ENCODE measurements at places on chromosomes 7 and 10.
A peak's percentile ranks its signal among the peaks of the same experiment; 100 is the strongest.

DNA sequence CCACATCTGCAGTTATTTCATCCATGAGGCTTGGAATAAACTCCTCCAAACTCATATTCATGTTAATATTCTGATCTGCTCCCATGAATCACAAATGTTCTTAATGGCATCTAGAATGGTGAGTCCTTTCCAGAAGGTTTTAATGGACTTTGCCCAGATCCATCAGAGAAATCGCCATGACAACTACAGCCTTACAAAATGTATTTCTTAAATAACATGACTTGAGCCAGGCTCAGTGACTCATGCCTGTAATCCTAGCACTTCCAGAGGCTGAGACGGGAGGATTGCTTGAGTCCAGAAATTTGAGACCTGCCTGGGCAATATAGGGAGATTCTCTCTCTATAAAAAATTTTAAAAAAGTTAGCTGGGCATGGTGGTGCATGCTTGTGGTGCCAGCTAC is 102.1 kb upstream of the TMEM168 start:
- no peak for DNase-seq

- DNase-seq = no peak
Observed at GRCh38 chr7:139675127-139676125, 102.4 kb downstream of the HIPK2 start.

DNA sequence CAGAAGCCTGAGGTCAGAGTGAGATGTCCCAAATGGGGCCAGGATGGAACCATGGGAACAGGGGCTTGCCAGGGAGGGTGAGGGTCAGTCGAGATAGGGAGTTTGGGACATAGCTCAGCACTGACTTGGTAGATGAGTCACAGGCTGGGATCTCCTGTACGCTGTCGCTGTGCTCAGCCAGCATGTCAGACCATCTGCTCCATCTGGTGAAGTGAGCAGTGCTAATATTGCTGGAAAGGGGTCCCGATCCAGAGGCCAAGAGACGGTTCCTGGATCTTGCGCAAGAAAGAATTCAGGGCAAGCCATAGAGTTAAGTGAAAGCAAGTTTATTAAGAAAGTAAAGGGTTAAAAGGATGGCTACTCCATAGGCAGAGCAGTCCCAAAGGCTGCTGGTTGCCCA is 505.6 kb downstream of the GALNT17 start:
- DNase-seq = no peak

- peak; percentile 43 for DNase-seq
Observed at GRCh38 chr10:118568327-118568848, 27.1 kb downstream of the PRLHR start.

DNA sequence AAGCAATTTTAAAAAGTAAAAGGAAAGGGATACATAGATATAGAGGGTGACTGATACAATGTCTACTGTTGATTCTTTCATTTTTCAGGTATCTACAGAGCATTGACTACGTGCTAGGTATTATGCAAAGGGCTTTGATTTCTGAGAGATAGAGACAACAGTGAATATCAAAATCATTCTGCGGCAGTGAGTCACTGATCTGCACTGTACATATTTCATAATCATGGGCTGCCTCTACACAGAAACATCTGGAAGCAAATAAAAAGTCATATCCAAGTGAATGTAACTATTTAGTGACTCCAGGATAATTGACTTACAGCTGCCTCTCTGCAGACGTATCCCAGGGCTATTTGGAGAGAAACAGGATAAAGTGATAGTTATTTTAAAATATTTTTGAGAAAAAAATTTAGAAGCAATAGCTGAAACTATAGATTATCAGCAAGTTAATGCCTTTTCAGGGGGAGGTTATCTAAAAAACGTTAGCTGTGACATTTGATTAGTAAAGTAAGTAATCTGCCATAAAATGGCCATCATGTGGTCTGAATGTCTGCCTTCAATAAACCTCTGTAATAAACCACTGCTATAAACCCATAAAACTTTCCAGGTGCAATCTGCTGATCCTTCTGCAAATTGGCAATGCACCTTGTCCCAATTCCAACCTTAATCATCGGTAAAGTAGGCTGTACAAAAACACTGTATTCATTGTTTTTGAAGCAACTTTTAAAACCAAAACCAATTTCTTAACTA is 43.7 kb downstream of the CPXM2 start:
- no peak for DNase-seq

DNA sequence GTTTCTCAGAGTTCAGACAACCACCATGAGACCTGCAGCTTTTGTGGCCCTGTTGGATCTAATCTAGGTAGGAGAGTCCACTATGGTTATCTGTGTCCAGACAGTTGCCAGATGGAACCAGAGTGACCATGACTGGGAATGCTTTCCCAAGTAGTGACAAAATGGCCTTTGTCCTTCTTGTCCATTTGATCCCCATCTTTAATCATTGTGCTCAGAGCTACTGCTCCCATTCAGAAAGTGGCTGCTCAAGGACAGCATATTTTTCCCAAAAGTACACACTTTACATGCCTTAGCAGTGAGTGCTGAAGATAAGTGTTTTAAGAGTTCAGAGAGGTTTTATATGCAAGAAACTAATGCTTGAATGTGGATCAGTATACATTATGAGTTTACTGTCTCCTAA is 5.4 kb upstream of the ACSM6 start:
- DNase-seq = no peak

DNA sequence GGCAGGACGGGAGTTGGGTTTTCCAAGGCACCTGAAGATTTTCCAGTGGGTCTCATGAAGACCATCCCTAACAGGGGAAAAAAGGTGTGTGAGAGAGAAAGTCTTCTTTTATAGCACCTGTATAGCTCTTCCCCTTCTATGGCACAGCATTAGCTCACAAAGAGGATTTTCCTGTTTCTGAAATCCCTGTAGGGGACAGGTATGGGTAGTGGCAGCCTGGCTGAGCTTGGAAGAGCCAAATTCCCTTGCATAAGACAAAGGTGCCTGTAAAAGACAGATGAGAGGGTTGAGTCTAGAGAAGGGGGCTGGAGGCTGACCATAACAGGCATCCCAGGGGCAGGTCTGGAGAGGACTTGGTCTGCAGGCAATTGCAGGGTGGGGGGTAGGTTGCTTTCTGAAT is 63.7 kb downstream of the COL13A1 start:
- no peak for DNase-seq

DNA sequence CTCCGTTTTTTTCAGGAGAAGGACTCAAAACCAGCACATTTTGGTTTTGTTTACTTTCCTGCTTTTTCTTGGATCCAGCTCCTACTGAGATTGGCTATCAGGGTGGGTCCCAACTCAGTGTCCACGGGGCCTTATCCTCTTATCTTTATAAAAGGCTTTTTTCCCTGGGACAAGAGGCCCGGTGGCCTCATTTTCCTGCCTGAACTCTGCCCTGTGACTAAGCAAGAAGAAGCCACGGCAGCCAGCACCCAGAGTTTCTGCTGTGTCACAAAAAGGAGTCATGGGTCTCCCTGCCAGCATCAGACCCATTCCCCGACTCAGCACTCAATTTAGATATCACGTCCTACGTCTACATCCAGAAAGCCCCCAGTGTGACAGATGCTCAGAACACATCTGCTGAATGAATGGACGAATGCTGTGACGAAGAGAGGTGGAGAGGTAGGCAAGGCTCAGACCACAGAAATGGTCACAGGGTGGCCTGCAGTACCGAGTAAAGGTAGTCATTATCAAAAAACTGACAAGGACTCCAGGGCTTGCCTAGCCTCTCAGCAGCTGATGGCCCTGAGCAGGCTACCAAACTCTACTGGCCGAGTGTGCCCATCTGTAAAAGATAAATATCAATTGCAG is 16.7 kb downstream of the DLG5 start:
- DNase-seq = no peak

GRCh38 chr10:93595378-93596161 is 5.5 kb downstream of the RBP4 start:
- no peak for DNase-seq

- no peak for DNase-seq
Observed at GRCh38 chr10:98920807-98921206, 314.8 kb downstream of the HPSE2 start.

GRCh38 chr10:106900016-106900652 is 264.4 kb downstream of the SORCS1 start:
- DNase-seq = no peak

DNA sequence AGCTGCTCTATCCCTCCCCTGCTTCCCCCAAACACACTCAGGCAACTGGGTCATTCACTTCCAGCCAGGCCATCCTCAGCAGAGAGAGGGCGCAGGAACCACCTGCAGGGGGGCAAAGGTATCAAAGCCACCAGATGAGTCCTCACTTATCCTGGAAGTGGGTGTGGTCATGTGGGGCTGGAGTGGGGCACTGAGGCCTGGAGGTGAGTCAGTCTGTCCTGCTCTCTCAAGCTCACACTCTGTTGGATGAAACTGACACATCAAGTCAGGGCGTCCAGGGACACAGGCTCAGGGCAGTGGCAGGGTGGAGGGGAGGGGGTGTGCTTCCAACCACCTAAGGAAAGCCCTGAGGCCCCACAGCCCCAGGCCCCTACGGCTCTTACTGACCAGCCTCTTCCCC is 8.0 kb upstream of the ELFN1 start:
- DNase-seq = peak; percentile 4

GRCh38 chr7:113945018-113945938 is 26.5 kb upstream of the PPP1R3A start:
- DNase-seq = no peak

- no peak for DNase-seq
Observed at GRCh38 chr10:843703-844102, 87.8 kb downstream of the LARP4B start.

- no peak for DNase-seq
Observed at GRCh38 chr10:97724341-97724941, 10.9 kb downstream of the MARVELD1 start.

DNA sequence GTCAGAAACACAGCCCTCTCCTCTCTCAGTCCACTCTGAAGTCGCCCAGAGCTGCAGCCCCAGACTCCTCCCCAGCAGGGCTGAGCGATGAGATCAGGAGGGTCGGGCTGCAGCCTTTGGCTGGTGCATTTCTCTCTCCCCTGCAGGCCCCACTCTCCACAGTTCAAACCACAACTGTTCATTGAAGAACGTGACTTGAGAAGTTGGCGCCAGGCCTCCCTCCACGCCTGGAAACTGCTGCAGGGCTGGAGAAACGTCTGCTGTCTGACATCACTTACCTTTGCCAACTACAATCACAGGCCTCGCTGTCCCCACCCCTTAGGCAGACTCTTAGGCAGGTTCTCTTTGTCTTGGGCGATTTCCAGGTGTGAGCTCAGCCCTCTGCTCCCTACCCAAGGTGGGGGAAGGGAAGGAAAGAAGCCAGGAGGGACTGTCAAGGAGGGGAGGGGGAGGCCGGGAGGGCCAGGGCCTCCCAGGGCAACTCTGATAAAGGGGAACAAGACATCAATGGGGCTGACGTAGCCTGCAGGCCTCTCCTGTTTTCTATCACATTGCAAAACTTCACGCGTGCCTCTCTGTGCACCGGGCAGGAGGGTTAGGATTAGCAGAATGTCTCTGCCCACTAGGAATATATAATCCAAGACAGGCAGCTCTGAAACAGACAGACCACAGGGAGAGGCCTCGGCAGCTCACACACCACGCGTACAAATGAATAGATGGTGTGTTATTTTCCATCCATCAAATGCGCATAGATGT is 32.7 kb downstream of the CALML5 start:
- no peak for DNase-seq

DNA sequence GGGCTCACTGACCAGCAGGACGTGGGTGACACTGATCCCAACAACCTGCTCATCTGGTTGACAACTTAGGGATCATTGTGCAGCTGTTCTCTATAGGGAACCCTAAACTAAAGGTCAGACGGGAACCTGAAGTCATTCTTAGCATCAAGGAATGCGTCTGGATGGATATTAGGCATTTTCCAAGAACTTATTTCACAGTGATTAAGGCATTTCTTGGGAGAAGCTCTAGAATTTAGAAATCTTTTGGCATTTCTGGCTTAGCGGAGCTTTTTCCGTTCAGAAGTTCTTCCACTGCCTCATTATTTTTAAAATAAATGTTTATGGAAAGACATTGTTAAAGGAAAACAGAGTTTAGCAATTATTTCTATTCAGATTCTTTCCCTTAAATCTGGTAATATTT is 303.3 kb upstream of the IGFBP3 start:
- no peak for DNase-seq

GRCh38 chr10:102196893-102197292 is 29.2 kb upstream of the ELOVL3 start:
- DNase-seq = no peak

DNA sequence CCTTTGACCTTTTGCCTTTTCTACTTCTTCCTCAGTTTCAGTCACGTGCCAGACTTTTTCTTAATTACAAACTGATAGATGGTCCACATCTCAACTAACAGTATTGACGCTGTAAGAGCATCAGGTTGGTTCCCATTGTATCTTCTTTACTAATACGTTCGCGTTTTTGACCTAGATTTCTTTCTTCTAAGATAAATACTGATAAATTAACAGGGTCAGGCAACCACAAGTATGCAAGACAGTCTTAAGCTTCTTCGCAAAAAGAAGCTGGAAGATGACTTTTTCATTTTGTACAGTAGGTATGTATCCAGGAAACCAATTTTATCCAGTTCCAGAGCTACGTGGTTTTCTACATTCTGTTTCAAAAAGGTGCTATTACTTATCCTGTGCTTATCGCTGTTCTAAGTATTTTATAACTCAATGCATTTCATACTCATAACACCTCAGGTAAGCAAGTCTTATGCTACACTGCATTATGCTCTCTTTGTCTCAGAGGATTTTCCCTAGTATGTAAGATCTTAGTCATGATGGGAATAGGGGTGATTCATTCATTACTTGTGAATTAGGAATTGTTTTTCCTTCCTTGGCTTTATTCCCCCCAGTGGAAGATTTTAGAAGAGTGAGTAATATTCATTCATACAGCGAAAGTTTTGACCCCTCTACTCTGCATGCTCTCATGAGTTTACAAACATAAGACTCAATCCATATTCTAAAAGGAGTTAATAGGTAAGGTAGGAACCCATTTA is 955 bp downstream of the DUS4L start:
- DNase-seq = no peak

DNA sequence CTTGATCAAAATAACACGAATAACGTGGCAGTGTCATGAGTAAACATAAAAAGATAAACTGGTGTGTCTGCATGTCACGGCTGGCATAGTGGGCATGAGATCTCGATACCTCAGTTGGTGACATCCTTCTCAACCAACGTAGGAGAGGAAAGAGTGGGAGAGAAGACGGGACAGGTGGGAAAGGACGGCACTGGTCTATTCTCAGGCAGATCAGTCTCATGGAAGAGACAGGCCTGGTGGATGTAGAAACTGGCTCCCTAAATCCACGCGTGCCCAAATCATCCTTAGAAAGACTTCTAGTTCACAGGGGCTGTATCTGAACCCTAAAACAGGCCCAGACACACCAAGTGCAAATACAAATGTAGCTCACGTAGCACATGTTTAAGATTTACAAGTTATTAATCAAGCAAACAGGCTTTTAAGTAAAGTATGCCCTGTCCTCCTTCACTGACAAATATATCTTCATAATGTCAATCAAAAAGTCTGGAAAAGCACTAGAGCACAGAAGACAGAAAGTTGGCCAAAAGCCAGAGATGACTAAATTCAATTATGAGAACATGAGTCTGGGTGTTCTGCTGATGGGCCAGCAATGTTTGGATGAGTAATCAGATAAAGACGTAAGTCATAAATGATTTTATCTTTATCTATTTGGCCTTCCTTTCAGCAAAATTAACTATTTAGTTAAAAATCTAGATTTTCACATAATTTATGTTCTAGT is 56.3 kb downstream of the SFMBT2 start:
- DNase-seq = no peak

Measured in activated naive CD4-positive, alpha-beta T cell treated with anti-CD3 and anti-CD28 coated beads, Interleukin-2, amount 50 U/mL, for 16 hours (primary cell).